Muscle of arm (tissue), 14 donors: ENCODE measurements at places on chromosomes 16 and 17. TPM values are rescaled to one million over a fixed set of nuclear protein-coding genes. Genes with fewer than 3 reads are reported as not detected.

- no peak for DNase-seq
Observed at GRCh38 chr16:707062-707538, 1.5 kb upstream of the FBXL16 start.

- no peak for DNase-seq
Observed at GRCh38 chr16:71846431-71846830, 655 bp downstream of the ATXN1L start.

GRCh38 chr16:9953908-9954570 lies 228.2 kb downstream of the GRIN2A start:
- DNase-seq, result peak; percentile 20

DNA sequence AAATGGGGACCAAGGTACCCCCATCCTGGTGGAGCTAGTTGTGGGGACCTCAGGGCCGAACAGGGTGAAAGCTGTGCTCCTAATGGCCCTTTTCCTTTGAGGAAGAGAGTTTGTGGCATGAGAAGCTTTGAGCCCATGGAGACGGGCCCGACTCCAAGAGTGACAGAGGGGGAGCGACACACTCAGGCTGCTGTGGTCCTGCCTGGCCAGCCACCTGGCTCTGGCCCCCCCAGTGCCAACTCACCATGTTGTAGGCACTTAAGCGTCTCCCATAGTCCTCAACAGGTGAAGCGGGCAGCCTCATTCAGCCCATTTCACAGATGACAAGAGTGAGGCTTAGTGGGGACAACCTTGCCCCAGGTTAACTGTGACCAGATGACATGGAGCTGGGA lies 1.6 kb downstream of the IL21R start:
- DNase-seq, result no peak

GRCh38 chr17:41212524-41213169 lies 13.8 kb upstream of the KRTAP9-2 start:
- DNase-seq, result peak; percentile 1

DNA sequence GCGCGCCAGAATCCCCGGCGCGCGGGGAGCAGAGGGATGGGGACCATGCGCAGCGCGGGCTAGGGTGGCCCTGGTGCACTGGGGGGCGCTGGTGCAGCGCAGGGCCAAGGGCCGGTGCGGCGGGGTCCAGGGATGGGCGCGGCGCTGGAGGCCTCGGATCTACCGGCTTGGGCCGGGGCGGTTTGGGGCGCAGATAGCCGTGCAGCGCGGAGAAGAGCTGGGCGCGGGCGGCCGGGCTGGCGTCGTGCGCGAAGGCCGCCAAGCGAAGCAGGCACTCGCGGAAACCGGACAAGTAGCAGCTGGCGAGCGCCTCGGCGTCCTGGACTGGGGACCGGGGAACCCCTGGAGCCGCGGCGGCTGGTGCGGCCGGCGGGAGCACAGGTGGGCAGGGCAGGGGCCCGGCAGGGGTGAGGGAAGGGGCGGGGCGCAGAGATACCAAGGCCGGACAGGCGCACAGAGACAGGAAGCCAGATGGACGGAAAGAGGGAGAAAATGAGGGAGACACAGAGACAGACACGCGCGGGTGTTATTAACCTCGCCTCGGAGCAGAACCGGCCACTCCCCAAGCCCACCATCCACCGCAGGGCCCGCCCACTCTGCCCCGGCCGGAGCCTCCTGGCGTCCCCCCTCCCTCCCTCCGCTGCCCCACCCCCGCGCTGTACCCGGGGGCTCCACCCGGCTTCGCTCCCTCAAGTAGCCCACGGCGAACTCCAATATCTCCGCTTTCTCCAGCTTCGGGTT lies 2.1 kb downstream of the HES7 start:
- peak; percentile 38 for DNase-seq

DNA sequence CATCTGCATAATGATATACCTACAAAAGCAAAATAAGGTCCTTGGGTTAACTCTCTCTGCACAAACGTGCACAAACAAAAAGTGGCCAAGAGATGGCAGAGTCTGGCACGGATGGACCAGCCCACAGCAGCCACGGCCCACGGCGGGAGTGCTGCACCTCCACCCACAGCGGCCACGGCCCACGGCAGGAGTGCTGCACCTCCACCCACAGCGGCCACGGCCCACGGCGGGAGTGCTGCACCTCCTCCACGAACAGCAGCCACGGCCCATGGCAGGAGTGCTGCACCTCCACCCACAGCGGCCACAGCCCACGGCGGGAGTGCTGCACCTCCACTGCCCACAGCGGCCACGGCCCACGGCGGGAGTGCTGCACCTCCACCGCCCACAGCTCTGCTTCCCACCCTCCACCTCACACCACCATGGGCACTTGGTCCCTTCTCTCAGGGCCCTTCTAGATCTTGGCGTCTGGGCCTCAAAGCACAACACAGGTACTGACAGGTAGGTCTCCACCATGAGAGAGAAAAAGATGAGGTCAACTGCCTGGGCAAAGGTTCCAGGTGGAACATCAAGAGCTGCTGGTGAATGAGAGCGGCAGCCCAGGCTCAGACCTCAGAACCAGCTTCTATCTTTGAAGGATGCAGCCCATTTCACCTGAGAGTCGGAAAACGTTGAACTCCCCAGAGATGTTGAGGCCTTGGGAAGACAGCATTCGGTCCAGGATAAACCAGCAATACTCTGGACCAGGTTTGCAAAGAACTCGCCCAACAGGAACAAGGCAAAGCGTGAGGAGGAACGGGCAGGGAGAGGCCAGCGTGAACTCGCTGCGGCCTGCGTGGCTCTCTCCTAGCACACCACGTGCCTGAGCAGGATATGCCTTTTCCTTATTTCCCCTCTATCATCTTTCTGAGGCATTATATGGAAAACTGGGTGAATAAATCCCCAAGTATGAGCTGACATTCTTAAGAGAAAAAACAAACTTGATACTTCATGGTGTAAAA lies 124.5 kb downstream of the ZNF778 start:
- DNase-seq, result no peak

- DNase-seq, result no peak
Observed at GRCh38 chr16:27924411-27925118, 138.9 kb downstream of the GSG1L start.

DNA sequence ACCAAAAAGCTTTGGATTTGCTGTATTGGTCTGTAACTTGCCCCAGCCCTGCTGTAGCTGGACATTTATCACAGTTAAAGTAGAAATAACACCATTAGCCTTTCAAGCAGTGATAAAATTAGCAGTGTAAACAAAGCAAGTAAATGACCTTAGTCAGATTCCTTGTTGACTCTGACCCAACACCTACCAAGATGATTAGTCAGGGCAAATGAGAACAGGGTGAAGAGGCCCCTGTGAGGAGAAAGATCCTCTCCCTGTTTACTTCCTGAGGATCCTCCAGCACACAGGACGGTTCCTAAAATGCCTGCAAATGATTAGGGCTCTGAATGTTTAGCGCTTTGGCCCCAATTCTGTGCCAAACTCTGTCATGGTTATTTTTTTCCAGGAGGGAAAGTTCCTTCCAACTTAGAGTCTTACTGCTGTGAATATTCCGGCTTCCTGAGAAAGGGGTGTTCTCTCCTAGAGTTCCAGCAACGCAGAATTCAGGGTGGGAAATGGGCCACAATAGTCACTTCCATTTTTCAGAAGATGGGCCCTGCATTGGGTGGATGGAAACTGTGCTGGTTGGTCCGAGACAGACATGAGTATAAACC lies 259.0 kb upstream of the MYOCD start:
- no peak for DNase-seq

GRCh38 chr17:699345-699744 lies 15.3 kb downstream of the VPS53 start:
- no peak for DNase-seq

DNA sequence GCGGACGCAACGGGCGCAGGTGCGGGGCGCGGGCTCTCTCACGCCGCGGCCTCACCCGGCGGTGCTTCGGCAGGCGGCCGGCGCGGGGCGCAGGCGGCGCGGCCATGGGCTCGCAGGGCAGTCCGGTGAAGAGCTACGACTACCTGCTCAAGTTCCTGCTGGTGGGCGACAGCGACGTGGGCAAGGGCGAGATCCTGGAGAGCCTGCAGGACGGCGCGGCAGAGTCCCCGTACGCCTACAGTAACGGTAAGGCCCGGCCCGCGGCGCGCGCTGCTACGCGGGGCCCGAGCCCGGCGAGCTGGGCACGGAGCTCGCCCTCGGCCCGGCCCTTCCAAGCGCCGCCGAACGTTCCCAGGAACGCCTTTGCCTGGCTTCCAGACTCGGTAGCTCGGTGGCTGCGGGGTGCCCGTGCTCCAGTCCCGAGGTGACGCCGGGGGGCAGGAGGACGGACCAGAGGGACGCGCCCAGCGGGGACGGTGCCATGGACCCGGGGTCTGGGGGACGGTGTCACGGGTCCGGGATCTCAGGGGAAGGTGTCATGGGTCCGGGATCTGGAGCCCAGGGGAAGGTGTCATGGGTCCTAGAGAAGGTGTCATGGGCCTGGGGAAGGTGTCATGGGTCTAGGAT lies 435 bp downstream of the RAB40C start:
- DNase-seq, result no peak

DNA sequence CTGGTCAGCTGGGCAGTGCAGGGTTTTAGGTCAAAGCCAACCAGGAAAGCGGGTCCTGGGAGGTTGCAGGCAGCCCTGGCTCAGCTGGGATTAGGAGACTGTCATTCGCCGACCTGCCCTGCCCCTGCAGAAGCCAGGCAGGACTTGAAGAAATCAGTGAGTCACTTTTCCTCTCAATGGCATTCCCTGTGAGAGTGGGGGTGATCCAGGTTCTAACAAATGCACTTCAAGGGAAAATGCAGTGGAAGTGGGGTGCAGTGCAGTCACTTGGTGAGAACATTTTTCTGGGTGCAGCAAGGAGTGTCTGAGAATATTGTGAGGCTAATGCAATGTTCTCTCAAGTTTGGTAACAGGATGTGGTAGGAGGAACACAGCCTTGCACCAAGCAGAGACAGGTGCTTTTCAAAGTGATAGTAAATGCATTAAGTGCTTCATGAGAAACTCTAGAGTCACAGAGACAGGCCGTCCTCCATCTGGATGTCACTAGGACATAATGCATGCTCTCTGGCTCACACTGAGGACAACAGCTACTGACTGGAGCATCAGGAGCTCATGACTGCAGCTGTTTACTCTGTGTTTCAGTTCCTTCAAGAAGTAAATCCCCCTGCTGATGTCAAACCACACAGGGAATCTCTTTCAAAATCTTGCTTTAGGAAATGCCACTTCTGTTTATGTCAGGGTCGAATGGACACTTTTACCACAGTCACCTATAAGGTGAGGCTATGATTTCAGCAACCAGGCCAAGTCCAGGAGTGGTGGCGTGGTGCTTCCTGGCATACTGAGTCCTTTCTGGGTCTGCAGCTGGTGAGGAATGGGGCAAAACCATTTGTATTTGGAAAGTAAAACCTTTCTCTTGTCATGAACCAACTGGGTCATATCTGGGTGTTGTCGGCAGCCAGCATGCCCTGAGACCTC lies 16.7 kb downstream of the CDK5R1 start:
- no peak for DNase-seq

DNA sequence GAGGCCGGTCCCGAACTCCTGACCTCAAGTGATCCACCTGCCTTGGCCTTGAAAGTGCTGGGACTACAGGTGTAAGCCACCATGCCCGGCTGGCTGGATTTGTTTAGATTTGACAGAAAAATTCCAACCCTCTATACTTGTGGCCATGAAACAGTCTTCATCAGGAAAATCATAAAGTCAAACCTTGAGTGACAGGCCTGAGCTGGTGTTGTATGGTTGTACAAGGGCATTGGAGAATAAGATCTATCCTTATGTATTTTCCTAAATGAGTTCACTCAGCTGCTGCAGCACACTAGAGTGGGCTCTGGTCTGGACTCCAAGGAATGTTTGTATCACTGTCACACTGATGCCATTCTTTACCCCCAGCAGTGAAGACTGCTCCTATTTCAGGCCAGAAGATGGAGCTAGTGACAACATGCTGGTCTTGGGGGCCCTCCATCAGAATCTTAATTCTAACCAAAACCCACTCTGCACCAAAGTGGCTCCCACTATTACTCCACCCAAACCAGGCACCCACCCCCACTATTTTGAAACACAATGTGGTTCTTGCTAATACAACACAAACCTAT lies 27.4 kb downstream of the SNX11 start:
- no peak for DNase-seq

DNA sequence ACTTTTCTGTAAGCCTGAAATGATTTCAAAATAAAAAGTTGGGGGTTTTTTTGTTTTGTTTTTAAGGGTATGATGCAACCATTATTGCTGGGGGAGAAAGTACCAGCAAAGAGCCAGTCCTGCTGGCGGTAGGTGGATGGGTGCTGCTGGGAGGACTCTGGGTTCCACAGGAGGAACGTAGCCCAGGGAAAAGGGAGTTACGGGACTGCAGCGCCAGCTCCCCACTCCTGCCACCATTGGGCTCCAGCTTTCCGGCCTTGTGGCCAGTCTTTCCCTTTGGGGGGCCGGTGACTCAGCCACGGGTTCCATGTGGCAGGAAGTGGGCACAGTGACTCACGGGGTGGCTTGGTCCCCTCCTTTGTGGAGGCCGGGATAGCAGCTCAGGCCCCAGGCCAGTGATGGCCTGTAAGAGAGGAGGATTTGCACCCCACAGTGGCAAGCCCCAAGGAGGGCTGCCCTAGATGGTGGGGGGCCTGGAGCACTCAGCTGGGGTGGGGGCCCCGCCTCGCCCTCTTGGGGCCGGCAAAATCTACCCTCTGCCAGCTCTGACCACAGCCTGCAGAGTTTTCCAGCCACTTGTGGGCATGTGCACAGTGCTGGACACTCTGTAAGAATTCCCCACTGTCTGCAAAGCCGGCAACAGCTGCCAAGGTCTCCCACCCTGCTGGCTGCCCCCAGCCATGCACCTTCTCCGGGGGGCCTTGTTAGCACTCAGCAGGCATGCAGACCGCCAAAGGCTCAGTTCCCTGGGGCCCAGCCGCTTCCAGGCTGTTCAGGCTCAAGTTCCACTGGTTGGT lies 30.4 kb downstream of the SOCS3 start:
- DNase-seq, result no peak

GRCh38 chr16:71460236-71460635 lies 1.8 kb downstream of the ZNF23 start:
- DNase-seq, result no peak

GRCh38 chr17:76560877-76561221 lies 21.0 kb downstream of the PRCD start:
- no peak for DNase-seq

DNA sequence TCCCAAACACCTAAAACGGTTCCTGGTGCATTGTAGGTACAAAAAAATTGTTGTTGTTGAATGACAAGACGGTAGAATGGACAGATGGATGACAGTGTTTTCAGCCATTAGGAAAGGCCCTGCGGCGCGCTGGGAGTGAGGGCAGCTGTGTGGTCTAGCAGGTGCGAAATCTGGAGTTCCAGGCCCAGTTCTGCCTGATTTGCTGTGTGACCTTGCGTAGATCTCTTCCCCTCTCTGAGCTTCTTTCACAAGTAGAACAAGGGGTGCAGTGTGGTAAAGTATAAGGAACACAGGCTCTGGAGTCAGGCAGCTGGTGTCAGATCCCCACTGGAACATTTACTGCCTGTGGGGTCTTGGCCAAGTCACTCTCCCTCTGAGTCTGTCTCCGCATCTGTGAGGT lies 25.3 kb downstream of the SPNS2 start:
- DNase-seq, result no peak

The TRPV2 gene
- 4.6 TPM for polyA plus RNA-seq

The PSMB3 gene
- 64.1 TPM for polyA plus RNA-seq

The CDYL2 gene
- polyA plus RNA-seq, result 2.5 TPM

The MIEF2 gene
- polyA plus RNA-seq, result 13.6 TPM

The TK1 gene
- 16.2 TPM for polyA plus RNA-seq

The CTRL gene
- polyA plus RNA-seq, result 5.3 TPM

The NUP88 gene
- 49.2 TPM for polyA plus RNA-seq

The CCDC144A gene
- polyA plus RNA-seq, result 5.3 TPM
